ENCODE measurements at places on chromosomes 3 and 15.

DNA sequence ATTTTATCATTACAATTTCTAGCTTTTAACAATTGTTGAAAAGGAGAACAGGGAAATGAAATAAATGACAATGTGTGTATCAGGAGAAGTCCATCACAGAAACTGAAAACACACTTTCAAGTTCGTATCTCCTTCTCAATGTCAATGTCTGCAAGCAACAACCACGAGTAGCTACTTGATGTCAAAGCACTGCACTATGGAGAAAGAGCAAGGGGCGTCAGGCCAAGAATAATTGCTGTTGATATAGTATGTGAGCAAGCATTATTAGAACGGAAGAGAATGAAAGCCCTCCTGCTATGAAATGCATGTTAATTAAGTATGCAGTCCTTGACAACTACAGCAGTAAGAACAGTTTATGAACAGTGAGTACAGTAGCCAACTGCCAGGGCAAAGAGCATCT lies 1250.1 kb downstream of the ZPLD1 start:
- no peak for DNase-seq

GRCh38 chr15:65805019-65805745 lies 13.1 kb upstream of the DENND4A start:
- no peak for DNase-seq

DNA sequence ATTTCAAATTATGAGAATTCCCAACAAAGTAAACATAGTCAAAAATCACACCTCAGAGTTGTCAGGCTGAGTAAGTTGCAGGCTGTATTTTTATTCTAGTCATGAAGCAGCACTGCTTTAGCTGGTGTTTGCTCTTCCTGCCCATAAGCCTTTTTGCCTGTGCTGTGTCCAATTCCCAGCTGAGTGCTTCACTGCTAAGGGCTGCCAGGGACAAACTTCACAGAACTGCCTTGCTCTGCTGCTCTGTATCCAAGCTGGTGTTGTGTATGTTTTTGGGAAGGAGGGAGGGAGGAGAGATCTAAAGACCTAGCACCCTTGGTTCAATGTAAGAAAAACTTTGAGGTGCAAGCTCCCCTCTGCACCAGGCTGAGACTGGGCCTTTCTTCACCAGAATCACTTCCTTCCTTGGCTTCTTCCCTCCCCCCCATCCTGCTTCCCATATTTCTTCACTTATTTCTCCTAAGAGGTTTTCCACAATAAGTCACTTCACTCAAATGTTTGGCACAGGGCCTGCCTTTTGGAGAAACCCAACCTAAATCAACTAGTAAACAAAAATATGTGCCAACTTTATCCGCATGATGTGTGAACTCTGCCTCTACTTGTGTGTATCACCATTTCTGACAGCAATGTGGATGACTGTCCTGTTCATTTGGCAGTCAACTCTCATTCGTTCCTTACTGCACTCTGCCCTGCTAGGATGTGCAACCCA lies 156.1 kb downstream of the TBL1XR1 start:
- peak; percentile 76 for DNase-seq

GRCh38 chr3:129161860-129162271 lies 1.0 kb upstream of the ISY1 start:
- no peak for DNase-seq

DNA sequence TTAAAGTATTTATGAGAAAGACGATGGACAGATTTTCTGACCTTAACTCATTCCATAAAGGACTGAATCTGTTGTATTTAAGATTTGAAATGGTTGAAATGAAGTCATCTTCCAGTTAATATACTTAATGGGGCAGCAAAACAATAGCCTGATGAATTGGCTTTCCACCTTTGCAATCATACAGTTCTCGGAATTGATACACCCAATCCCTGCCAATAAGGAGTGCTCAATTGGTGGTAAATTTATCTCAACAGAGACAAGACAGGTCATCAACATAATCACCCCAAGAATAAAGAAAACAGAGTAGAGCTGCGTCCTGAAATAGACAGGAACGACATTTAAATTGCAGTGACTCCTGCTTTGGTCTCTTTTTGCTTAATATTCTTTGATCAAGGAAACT lies 11.2 kb downstream of the ANXA2 start:
- DNase-seq = no peak

DNA sequence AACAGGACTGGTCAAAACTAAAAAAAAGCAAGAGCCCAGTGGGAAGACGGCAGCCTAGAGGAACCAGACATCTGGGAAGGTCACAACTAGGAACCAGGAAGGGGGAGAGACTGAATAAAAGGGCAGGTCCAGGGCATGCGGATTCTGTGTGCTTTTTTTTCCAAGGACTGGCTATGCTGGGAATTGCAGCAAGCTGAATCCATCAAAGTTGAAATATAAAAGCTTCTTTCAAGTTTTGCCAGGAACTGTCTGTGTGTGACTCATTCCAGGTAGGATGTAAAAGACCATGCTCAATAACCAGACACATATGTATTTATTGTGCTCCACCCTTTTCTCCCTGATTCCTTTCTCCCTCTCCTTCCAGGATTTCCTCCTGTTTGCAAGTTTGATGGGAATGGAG lies 47.9 kb upstream of the CCDC80 start:
- DNase-seq = no peak

GRCh38 chr3:108806316-108806715 lies 16.3 kb upstream of the TRAT1 start:
- DNase-seq = no peak

DNA sequence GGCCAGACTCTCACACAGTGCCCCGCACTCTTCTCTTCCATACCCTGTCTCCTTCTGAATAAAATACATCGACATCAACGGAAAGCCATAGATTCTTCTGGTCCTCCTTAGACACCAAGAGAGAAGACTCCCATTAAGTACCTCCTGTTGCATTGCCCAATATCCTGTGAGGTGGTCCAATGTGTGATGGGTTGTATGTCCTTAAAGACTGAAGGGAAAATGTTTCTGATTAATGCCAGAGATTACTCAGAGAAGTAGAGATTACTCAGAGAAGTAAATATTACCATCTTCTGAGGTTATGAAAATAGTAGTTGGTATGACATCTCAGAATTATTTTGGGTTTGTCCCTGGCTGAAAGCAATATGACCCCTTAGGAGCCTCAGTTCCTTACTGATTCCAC lies 60.8 kb upstream of the GALNT15 start:
- no peak for DNase-seq

DNA sequence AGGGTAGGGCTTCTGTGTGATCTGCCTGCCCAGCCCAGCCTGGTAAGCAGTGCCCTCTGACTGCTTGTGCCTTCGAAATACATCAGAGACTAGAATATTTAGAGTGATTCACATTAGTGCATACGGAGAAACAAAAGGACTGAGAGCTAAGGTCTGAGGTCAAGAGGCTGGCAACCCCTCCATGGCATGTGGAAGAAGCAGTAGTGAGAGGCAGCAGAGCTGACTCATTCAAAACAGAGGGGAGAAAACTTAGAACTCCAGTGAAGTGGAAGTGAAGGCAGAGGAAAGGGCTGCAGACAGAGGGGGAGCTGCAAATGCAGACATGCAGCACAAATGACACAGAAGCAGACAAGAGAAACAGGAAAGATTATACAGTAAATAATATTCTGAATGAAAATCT lies 61.6 kb downstream of the ULK4 start:
- no peak for DNase-seq

DNA sequence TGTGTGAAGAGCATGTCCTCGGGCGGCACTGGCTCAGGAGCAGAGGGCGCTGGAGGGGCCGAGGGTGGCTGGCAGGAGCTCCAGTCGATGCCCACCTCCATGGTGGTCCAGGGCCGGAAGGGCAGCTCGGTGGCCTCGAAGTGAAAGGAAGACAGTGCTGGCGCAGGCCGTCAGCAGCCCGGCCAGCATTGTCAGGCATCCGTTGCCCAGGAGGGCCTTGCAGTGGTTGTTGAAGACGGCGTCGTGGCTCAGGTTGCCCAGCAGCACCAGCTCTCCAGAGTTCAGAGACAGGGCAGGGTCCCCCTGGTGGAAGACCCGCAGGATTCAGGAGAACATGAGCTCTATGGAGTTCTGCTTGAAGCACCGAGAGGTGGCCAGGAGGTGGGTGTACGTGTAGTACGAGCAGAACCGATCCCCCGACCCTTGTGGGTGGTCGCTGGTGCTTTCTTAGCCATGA lies 16.5 kb upstream of the SIAH2 start:
- no peak for DNase-seq

DNA sequence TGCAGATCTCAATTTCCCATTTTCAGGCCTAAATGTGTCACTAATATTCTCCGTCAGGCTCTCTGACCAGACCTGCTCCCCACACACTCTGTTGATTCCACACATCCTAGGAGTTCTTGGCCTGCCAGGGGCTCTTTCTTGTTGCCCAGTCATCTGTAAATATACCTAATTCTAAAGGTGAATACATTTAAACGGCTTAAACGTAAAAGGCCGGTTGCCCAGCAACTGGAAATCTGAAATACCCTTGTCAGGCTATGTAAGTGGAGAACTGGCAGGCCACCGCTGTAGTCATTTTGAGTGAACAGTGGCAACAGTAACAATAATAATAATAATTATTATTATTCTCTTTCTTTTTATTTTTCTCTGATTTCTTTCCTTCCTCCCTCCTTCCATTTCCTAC lies 302.7 kb downstream of the AGBL1 start:
- DNase-seq = no peak

DNA sequence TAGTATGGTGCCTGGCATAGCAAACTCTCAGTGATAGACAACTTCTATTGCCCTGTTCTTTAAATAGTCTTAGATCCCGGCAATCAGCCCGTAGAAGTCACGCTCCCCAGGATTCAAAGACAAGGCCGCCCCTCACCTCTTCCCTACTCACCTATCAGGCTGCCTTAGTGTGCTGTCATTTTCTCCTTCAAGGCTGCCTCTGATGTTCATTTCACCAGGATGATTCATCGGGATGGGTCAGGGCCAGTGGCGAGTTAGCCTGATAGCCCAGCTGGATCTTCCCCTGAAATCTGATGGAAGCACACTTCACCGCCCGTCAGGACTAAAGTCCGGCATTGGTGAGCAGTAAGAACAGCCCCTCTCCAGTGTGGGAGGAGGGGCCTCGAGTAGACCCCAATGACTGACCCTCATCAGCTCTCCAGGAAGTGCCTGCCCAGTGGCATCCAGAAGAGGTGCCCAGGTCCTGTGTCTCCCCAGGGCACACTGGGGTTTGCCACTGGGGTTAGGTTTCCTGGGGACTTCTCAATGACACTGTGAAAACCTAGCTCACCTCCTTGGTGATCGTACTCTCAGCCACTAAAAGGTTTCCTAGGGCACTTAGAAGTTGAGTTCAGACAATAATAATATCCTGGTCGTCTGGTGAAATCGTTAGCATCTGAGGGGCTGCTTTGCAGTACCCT lies 37.5 kb downstream of the TPM1 start:
- DNase-seq = no peak

- DNase-seq = no peak
These were observed 17.1 kb downstream of the SLC9A9 start for GRCh38 chr3:143831208-143831607.

DNA sequence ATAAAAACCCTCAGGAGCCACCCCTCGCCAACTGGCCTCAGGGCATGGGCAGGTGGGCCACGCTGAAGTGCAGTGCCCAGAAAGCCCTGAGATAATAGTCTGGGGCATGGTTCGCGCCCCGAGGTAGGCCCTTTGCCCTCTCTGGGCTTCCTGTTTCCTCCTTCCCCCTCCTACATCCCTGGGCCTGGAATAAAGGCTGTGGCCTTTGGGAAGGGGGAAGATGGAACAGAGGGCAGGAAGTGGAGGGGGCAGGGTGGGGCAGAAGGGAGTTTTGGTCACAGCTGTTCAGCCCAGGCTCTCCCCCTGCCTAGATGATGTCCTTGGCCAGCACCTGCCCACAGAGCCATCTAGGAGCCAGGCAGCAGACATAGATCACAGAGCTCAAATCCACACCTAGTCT lies 11.3 kb downstream of the CSRNP1 start:
- no peak for DNase-seq

DNA sequence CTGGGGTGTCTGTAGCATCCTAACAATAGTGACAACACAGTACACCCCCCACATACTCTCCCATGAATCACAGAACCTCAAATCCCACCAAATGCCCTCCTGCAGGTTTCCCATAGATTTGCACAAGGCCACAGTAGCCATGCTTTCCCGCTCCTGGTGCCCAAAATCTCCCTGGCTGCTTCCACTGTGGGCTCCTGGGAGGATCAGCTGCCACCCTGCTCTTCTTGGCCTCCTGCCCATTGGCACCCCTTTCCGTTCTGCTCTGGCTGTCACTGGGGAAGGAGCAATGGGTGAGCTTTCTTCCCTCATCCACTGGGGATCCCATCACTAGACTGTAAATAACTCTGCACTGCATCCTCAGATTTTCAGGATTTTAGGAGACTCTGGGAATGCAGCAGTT lies 92.1 kb upstream of the SLC24A5 start:
- DNase-seq = no peak

GRCh38 chr15:60338810-60339209 lies 59.0 kb downstream of the ANXA2 start:
- no peak for DNase-seq

- DNase-seq = no peak
These were observed 34.8 kb upstream of the CEMIP start for GRCh38 chr15:80744415-80744814.

All from right atrium auricular region (tissue), 2 donors.